ENCODE measurements at places on chromosomes 7 and 10. TPM values are rescaled to one million over a fixed set of nuclear protein-coding genes. Genes with fewer than 3 reads are reported as not detected.

DNA sequence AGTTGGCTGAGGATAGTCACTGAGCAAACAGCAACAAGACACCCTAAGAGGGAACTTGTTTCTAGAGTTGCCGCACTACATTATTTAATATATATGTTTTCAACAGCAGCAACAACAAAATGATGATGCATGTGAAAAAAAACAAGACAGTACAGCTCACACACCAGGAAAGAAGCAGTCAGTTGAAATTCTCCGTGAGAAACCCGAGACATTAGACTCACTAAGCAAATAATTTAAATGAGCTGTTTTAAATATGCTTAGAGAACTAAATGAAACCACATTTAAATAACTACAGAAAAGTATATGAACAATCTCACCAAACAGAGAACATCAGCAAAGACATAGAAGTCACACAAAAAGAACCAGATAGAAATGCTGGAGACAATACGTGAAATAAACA is 426.3 kb upstream of the PFKP start:
- DNase-seq = no peak

DNA sequence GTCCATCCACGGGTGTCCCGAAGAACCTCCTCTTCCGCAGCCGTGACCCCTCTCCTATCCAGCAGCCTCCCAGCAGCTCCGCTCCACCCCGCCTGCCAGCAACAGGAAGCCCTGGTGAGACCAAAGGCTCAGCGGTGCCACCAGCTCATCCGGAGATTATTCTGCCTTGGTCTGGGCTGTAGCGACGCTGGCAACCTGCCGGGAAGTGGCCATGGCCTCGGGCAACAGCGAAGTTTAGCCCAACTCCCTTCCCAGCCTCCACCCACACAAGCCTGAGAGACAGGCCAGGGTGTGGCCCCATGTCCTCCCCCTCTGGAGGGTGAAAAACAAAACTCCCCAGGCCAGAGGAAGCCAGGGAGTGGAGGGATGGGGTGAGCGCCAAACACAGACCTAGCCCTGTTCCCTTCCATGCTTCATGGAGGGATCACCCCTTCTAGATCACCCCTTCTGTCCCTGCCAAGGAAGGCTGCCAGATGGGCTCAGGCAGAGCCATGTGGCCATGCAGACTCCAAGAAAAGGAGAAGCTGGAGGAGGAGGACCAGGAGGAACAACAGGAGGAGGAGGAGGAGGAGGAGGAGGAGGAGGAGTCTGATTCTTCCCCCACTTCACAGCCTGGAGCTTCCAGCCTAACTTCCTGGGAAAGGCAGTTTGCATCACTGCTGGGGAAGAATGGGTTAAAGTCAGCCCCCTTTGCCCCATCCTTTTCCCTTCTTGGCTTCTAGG is 918 bp downstream of the CALHM2 start:
- peak; percentile 61 for DNase-seq

DNA sequence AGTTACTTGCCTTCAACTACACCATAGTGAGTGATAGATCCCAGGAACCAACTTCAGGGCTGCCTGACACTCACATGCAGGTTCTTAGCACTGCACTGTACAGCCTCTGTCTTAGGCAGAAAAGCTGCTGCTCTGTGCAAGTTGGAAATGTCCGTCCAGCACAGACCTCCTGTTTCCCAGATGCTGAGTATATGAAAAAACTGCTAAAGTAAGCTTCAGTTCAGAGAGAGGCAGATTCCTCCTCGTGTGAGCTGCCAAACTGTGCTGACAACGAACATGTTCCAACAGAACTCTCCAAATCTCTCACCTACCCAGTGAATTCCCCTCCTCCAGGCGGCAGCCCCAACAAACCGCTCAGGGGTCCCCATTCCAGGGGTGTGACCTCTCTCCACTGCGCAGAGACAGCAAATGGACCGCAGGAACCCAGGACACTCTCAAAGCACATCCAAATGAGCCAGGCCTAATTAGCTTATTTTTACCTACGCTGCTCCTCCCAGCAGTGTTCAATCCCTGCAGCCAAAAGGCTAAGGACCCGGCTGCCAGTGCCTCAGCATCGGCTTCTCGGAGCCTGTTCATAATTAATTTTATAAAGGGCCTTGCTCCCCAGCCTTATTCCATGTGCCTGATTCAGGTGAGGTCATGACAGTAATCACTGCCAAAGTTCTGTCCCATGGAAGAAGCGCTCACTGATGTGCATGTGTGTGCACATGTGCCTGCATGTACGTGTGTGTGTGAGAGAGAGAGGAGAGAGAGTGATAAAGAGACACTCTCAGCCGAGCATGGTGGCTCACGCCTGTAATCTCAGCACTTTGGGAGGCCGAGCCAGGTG is 159.5 kb upstream of the AUTS2 start:
- DNase-seq = no peak

DNA sequence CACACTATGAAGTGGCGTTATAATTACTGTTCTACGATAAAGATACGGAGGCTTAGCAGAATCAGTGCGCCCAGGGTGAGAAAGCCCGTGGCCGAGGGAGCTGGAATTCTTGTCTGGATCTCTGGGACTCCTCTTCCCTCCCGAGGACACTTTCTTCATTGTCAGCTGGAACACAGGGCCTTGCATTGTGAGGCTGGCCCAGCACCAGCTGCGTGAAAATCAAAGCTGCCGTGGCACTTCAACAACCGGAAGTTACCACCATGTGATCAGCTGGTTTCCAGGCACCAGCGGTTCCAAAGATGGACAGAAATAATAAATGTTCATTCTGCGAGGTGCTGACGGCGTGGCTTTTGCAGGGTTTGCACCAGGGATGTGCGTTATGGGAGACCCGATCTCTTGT is 234.0 kb upstream of the PITRM1 start:
- no peak for DNase-seq

GRCh38 chr7:154584352-154585252 is 418.3 kb downstream of the PAXIP1 start:
- no peak for DNase-seq

DNA sequence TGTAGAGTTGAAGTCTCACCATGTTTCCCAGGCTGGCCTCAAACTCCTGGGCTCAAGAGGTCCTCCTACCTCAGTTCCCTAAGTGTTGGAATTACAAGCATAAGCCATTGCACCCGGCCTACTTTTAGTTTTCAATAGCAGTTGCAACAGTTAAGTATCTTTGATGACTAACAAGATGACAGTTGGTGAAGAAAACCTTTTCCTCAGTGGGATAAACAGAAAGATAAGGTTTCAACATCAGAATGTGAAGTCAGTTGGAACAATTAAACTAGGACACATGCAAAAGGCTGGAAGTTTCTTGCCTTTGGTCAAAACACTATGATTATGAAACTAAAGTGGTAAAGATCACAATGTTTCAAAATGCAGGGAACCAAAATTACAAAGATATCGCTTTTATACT is 169.2 kb downstream of the ZNF438 start:
- DNase-seq = no peak

DNA sequence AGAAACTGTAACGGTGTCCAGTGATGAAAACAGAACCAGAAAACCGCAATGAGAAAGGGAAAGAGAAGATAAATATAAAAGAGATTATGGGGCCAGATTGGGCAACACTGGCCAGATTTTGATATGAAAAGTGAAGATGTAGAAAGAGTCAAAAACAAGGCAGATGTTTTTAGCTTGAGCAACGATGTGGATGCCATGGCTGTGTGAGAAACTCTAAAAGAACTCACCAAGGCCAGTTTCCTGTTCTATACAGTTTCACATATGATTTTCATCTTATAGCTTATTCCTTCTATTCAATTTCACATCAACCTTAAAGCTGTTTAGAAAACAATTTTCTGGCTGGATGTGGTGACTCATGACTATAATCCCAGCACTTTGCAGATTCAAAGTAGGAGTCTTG is 36.3 kb downstream of the CSTF2T start:
- no peak for DNase-seq

- DNase-seq = no peak
Measured at GRCh38 chr10:46539596-46540411, 16.7 kb downstream of the GPRIN2 start.

GRCh38 chr7:48250441-48250951 is 79.2 kb downstream of the ABCA13 start:
- DNase-seq = peak; percentile 73

GRCh38 chr10:33801705-33802104 is 467.2 kb upstream of the NRP1 start:
- DNase-seq = peak; percentile 58

Gene SLC16A12
- 0.07 TPM for total RNA-seq

Gene C7orf33
- total RNA-seq = not detected

Gene CCDC146
- 3.1 TPM for total RNA-seq

Gene ANKRD2
- total RNA-seq = not detected

Gene AUTS2
- 25.7 TPM for total RNA-seq

Gene PRSS37
- total RNA-seq = not detected

Gene CALHM2
- 1.4 TPM for total RNA-seq

Gene RET
- total RNA-seq = 1.5 TPM

Gene GLI3
- 6.3 TPM for total RNA-seq
